ENCODE measurements at places on chromosomes 12 and 14. TPM values are rescaled to one million over a fixed set of nuclear protein-coding genes. Genes with fewer than 3 reads are reported as not detected.

DNA sequence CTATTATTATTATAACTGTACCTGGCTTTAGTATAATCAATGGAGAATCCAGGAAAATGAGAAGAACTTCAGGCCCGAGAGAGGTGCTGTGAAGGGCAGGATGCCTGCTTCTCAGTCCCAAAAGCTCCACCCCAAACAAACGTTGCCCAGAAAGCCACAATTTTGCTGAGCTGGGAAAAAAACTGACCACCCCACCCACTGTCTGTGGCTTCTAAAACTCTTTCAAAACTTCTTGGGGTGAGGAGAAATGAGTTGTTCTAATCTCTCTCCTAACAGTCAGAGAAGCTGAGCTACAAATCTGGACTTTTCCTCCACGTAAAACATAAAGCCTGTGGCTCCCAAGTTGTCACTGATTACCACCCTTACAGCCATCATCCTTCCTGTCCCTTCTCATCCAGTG, 13.4 kb downstream of the VDR start:
- DNase-seq, result no peak

Gene IFNG
- not detected for total RNA-seq

- DNase-seq, result no peak
These were observed 11.3 kb downstream of the ARL6IP4 start for GRCh38 chr12:122991623-122992275.

DNA sequence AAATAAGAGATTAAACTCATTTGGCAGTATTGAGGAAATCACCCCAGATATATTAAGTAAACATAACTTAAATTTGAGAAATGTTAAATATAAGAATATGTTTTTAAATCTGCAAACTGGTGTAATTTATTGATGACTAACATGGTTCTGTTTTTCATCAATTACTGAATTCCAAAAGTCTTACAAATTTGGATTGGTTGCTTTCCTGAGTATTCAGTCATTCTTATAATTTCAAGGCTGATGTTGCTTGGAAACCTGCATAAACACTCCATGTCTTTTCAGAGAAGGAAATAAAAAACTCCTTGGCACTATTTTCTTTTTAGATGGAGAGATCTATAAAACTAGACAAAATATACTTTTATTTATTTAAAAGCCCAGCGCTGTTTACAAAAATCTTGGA, 71.7 kb downstream of the NOVA1 start:
- DNase-seq, result no peak

DNA sequence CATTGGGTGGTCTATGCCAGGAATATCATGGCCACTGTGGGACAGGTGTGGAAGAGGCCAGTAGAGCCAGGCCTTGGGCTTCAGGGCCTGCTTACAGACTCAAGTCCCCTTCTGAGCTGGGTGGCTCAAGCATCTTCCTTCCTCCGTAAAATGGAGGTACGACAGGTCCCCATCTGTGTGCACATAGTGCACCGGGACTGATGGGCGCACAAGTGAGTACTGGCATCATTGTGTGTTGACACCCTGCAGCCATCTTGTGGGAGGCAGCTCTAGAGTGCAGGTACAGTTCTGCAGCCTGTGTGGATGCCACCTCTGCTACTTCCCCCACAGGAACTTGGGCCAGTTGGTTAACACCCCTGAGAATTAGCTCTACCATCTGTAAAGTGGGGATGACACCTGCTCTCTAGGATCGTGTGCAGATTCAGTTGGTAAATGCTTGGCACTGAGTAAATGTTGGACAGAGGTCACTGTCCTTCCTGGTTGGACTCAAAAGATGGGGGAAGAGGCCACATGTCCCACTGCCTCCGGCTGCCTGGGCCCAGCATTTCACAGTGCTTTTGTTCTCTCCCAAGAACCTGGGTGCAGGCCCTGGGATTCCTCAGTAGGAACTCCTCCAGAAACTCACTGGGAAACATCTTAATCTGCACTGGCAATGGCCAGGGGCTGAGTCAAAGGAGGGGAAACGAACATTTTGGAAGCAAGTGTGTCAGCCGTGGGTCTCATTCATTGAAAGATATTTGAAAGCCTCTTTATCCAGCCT, 70.6 kb downstream of the C14orf132 start:
- DNase-seq, result no peak

DNA sequence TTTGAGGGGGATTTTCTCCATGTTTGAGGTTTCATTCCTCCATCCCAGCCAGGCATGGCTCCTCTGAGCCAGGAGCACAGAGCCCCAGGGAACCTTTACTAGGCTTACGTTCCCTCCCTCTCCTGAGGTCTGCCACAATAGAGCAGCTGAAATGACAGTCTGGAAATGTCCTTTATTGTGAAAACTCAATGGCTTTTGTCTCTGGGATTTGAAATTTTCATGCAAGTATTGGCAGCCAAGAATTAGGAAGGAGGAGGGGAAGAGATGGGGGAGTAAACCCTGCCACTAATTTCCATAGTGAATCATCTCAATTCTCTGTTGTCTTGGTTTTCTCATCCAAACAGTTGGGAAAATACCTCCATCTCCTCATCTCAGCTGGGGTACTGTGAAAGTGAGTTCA, 2.6 kb upstream of the PLEKHG3 start:
- DNase-seq, result no peak

Gene LTBP2
- 89.2 TPM for total RNA-seq

Gene CHGA
- under 0.01 TPM for total RNA-seq
